ENCODE measurements at places on chromosomes 7 and 10.

GRCh38 chr10:120684226-120684625 lies 166.9 kb upstream of the WDR11 start:
- H3K4me1 ChIP-seq: no peaks in the 10 kb centered on the region
- H3K27me3 ChIP-seq: no peaks in the 10 kb centered on the region
- H3K4me3 ChIP-seq: no peak overlapping the region
- no peak for DNase-seq

DNA sequence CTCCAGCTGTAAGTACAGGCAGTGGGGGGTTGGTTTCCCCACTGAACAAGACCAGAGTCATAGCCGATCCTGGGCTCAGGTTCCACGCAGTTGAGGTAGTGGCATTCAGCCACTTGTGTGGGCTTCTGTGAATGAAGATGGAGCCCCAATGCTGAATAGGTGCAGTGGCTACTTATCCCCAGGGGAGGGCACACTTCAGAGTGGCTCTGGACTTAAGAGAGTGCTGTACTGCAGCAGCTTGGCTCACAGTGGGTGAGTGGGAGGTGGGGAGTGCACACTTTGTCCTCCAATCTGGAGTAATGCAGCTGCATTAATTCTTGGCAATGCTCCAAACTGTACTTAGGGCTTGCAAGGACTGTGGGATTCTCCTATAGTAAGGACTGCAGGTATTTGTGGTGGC lies 81.9 kb downstream of the BUB3 start:
- no peaks in the 10 kb centered on the region for H3K4me1 ChIP-seq
- no peaks in the 10 kb centered on the region for H3K36me3 ChIP-seq
- DNase-seq: no peak
- H3K27me3 ChIP-seq: no peaks in the 10 kb centered on the region

- no peaks in the 10 kb centered on the region for H3K36me3 ChIP-seq
- DNase-seq: no peak
- no peak overlapping the region for H3K4me3 ChIP-seq
- peaks cover 8% of the 10 kb centered on the region for H3K27me3 ChIP-seq
- peaks cover 49% of the 10 kb centered on the region for H3K4me1 ChIP-seq
These were observed 1.7 kb upstream of the VGF start for GRCh38 chr7:101166909-101167644.

GRCh38 chr10:71927776-71928592 lies 36.2 kb upstream of the CHST3 start:
- DNase-seq: no peak
- no peak overlapping the region for H3K4me3 ChIP-seq
- H3K36me3 ChIP-seq: no peaks in the 10 kb centered on the region
- peaks cover 6% of the 10 kb centered on the region for H3K4me1 ChIP-seq

DNA sequence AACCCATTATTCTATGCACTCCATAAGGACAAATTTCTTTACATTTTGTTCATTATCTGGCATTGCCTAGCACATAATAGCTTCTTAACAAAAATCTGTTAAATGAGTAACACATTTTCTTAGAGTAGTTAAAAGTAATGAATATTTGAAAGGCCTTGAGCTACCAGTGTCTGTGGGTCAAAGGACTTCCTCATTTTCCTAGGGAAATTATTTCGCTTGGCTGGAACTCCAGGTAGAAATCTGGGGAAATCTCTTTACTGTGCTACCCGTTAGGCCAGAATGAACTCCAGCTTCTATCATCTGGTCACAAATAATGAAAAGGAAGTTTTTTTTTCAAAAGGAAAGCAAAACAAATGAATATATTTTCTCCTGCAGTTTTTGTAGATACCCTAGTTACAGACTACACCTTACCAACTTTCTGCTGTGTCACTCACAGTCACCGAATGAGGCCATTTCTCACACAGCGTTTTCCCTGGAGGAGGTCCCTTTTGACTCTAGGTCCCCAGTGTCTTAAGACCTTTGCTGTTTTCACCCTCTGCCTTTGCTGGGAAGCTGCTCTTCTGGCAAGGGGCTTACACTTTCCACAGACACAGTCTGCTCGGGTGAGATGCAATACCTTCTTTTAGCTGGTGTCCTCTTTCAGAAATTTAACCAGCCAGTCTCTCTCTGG lies 1.6 kb downstream of the SAMD9L start:
- no peaks in the 10 kb centered on the region for H3K27me3 ChIP-seq
- H3K36me3 ChIP-seq: no peaks in the 10 kb centered on the region
- H3K4me1 ChIP-seq: peaks cover 21% of the 10 kb centered on the region

GRCh38 chr7:136138991-136139390 lies 161.8 kb upstream of the MTPN start:
- no peaks in the 10 kb centered on the region for H3K27me3 ChIP-seq
- no peaks in the 10 kb centered on the region for H3K36me3 ChIP-seq
- no peak overlapping the region for H3K27ac ChIP-seq
- H3K4me3 ChIP-seq: no peak overlapping the region
- no peak for DNase-seq

- no peaks in the 10 kb centered on the region for H3K36me3 ChIP-seq
- H3K4me1 ChIP-seq: no peaks in the 10 kb centered on the region
- H3K4me3 ChIP-seq: no peak overlapping the region
- H3K27ac ChIP-seq: no peak overlapping the region
These were observed 217.6 kb upstream of the SEMA3E start for GRCh38 chr7:83866582-83866981.

DNA sequence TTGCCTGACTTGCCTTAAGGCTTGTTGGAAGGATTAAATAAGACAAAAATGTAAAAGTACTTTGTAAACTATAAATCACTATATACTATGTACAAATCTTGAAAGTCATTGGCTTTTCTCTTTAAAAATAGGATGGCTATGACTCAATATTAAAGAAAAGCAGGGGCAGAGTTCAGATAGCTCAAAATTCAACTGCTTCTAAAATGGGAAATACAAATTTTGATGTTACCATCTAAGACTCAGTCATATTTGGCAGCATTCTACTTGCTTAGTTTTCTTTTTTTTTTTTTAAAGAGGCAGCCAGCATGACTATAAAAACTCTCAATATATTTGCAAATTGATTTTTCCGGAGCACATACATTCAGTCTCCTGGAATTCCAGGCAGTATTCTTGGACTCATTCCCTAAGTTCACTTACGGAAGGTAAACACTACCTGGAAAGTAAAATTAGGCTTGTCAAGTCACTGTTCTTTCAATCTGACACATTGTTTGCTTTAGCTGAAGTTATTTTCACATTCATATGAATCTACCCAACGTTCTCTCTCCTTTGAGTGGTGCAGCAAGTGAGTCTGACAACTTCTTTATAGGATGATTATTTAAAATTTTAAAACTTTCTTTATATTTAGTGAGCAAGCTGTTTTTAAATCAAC lies 133.8 kb upstream of the CCDC6 start:
- H3K36me3 ChIP-seq: no peaks in the 10 kb centered on the region
- no peak overlapping the region for H3K4me3 ChIP-seq
- H3K4me1 ChIP-seq: peaks cover 24% of the 10 kb centered on the region
- no peak for DNase-seq

DNA sequence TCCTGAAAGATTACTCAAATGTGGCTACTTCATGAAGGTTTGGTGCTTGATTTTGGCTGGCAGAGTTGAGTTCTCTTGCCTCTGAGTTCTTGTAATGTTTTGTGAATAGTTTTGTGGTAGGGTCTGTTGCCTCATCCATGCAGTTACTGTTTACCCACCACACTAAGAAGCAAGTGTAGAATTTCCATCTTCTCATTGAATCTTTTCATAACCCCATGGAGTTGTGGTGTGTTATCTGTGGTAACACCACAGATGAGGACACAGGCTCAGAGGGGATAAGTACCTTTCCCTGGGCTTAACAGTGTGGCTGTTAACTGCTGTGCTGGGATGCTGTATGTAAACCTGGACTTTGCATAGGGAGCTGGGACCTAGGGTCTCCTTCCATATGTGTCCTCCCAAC lies 186.3 kb downstream of the CAMK1D start:
- H3K4me3 ChIP-seq: no peak overlapping the region
- H3K36me3 ChIP-seq: no peaks in the 10 kb centered on the region
- DNase-seq: no peak

DNA sequence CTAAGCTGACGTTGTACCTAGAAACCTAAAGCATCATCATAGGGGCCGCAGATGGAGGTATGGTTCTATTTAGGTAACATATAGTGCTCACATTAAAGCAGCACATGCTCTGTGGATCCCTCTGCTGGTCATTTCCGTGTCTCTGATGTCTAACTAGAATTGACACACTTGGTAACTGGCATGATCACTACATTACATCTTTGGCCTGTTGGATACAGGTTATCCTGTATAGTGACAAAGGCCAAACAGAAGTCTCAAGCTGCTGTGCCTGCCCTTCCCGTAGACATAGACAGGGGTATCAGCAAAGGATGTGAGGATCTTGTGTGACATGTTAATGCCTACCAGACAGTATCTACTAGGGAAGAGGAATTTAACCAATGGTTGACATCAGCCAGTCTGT lies 51.2 kb downstream of the KIF5B start:
- no peak overlapping the region for H3K27ac ChIP-seq
- H3K4me1 ChIP-seq: no peaks in the 10 kb centered on the region
- no peak for DNase-seq
- peaks cover 14% of the 10 kb centered on the region for H3K36me3 ChIP-seq

DNA sequence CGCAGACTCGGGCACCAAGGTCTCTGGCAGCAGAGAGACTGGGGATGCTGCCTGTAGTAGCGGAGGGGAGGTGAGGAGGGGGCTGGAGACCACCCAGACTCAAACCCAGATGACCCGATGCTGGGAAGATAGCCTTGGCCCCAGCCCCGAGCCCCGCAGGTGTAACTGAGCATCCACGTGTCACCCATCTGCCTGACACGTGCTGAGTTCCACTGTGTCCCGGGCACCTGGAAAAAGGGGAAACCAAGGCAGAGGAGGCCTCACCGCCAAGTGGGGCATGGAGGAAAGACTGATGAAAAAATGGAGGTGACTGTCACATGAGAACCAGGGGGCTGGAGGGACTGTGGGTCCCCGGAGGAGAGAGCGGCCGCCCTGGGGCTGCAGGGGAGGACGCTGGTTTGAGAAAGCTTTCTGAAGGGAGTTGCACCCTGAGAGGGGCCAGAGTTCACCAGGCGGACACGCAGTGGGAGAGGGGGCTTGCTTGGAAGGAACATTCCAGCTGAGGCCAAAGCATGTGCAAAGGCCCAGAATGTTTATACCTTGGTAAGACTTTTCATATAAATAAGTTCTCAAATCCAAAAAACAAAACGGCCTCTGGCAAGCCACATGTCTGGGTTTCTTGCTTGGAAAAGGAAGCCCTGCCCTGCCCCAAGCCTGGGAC lies 27.4 kb upstream of the ELN start:
- no peak for DNase-seq
- H3K27ac ChIP-seq: peak overlapping the region; percentile 69
- H3K4me3 ChIP-seq: no peak overlapping the region
- H3K27me3 ChIP-seq: no peaks in the 10 kb centered on the region

- H3K36me3 ChIP-seq: no peaks in the 10 kb centered on the region
- H3K27me3 ChIP-seq: no peaks in the 10 kb centered on the region
- H3K4me1 ChIP-seq: peaks cover 16% of the 10 kb centered on the region
- H3K4me3 ChIP-seq: no peak overlapping the region
- peak overlapping the region; percentile 61 for H3K27ac ChIP-seq
These were observed 247.3 kb upstream of the HPS1 start for GRCh38 chr10:98694014-98694413.

- H3K27me3 ChIP-seq: no peaks in the 10 kb centered on the region
- DNase-seq: no peak
- peak overlapping the region; percentile 32 for H3K4me3 ChIP-seq
These were observed 54.6 kb downstream of the CPVL start for GRCh38 chr7:29091715-29092114.

DNA sequence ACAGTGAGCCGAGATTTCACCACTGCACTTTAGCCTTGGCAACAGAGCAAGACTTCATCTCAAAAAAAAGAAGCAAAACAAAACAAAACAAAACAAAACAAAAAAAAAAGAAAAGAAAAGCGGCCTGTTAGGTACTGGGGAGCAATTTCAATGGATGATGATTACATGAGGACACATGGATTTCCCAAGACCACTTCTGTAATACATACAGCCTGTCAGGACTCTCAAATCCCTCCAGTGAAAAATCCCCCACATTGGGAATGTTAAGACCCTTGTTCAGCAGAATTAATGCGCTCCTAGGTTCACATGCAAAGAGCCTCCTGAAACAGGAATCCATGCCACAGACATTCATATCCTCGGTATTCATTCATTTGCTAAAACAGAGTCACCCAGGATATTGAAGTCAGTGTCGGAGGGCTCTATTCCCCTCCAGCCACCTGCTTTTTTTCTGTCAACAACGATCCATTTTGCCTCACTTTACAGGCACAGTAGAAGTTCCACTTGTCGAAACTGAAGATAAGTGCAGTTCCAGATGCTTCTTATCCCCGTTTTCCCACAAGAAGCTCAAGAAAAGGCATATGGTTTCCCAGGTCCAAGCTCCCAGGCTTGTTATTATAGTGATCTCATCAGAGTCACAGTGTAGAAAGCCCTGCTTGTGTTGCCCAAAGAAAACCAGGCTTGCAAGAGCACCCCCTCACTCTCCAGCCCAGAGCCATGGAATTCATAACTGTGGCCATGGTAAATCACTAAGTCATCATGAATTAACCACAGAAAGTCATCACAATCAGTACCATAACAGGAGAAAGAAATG lies 20.2 kb downstream of the SLC16A12 start:
- H3K36me3 ChIP-seq: no peaks in the 10 kb centered on the region
- no peak overlapping the region for H3K4me3 ChIP-seq
- H3K27ac ChIP-seq: peak overlapping the region; percentile 4
- H3K4me1 ChIP-seq: peaks cover 18% of the 10 kb centered on the region
- no peaks in the 10 kb centered on the region for H3K27me3 ChIP-seq

DNA sequence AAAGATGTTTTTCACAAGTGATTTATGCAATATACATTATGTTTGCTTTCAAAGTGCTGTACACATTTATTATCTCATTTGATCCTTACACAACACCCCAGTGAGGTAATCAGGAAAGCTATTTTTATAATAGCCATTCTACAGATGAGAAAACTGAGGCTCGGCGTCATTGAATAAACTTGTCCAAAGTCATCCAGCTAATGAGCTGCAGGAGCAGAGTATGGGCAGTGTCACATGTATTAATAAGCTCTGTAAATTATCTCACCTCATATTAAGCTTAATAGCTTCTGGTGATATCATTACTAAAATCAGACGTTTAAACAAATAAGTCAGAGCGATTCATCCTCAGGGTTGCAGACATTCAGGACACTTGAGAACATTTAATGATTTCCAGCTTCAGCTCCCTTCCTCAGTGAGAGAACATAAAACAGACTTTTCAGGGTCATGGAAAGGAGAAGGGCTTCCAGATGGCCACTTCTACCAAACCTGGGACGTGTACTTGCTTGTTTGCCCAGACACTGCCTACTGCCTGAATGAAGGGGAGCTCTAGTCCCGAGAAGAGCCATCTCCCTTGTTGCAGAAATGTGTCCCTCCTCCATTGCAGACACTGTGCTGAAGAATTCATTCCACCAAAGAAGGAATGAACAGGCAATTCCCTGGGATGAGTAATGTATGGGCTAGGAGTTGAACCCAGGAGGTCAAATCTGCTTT lies 20.5 kb upstream of the FZD1 start:
- no peak for DNase-seq
- H3K27me3 ChIP-seq: no peaks in the 10 kb centered on the region
- peaks cover 37% of the 10 kb centered on the region for H3K4me1 ChIP-seq
- no peak overlapping the region for H3K27ac ChIP-seq

GRCh38 chr7:128215281-128215680 lies 25.8 kb upstream of the LEP start:
- H3K27me3 ChIP-seq: no peaks in the 10 kb centered on the region
- H3K4me3 ChIP-seq: no peak overlapping the region
- H3K36me3 ChIP-seq: no peaks in the 10 kb centered on the region
- H3K27ac ChIP-seq: no peak overlapping the region
- no peaks in the 10 kb centered on the region for H3K4me1 ChIP-seq

Measured in vagina (tissue), 2 donors.